ENCODE measurements at places on chromosomes 4 and X.

DNA sequence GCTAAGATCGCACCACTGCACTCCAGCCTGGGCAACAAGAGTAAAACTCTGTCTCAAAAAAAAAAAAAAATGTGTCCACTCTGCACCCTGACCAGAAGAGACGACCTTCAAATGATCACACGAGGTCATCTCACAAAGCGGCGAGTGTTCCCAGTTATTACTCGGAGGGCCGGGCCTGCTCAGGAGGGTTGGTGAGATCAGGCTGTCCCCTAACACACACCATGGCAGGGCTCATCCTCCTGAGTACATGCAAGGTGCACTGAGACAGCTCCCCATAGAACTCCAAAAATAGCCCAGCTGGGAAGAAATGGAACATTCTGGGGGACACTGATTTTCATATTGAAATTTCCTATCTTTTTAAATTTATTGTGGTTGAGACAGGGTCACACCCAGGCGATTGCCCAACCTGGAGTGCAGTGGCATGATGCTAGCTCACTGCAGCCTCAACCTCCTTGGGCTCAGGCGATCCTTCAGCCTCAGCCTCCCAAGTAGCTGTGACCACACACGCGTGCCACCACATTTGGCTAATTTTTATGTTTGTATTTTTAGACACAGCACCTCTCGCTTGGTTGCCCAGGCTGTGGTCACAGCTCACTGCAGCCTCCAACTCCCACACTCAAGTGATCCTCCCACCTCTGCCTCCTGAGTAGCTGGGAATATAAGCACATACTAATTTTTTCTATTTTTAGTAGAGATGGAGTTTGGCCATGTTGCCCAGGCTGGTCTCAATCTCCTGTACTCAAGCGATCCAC is 51.5 kb downstream of the DHRSX start:
- no peak for DNase-seq

DNA sequence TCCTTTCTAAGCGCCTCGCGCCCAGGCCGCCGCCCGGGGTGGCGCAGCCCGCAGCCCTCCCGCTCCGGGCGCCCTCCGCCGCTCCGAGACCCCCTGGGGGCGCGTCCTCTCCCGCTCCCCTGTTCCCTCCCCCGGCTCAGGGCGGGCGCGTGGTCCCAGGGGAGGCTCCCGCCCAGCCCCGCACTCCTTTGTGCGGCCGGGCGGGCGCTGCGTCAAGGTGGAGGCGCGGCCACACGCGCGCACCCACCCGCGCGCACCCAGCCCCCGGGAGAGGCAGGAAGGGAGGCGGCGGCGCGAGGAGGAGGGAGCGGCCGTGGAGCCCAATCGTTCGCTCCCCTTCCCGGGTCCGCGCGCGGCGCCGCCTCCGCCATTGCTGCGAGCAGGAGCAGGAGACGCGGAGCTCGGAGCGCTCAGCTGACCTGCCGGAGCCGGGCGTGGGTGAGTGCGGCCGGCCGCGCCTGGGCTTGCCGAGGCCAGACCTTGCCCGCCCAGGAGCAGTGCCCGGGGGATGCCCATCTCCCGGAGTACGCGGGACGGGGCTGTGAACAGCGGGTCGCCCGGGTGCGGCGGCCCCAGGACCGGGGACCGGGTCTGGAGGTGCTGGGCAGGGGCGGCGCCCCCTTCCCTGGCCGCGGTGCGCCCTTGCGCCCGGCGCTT is at the start of gene NSG1:
NSG1 (plus strand) TSS at position 367 of the 657 bp plus-strand sequence. CDS start 528 bp downstream, outside the sequence.
- no peak for DNase-seq

GRCh38 chr4:8188085-8188484 is 11.0 kb upstream of the SH3TC1 start:
- DNase-seq, result no peak

DNA sequence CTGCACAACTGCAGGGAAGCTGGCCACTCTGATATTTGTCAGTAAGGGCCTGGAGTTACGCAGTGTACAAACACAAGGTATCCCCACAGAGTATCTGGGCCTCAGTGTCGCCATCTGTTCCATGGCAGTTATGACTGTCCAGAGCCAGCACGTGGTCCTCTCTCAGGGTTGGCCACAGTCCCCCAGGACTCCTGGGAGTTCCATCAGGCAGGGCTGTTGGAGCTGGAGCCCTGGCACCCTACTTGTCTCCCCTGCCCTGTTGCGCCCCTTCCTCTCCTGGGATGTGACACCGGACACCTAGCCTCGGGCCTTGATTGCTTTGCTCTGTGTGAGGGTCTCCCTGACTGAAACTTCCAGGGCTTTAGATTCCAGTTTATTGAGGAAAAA is 8.4 kb downstream of the HTRA3 start:
- no peak for DNase-seq

DNA sequence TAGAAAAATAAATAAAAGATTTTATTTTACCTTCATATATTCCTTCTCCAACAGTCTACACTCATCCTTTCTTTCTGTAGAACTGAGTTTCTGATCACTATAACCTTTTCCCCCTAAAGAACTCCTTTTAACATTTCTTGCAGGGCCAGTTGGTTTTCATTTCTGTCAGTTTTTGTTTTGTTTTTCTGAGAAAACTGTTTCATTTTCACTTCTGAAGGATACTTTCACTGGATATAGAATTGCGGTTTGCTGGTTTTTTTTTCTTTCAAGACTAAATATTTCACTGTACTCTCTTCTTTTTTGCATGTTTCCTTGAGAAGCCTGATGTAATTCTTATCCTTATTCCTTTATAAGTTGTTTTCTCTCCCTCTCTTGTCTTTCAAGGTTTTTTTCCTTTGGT is 90.4 kb upstream of the EOLA2 start:
- DNase-seq, result no peak

DNA sequence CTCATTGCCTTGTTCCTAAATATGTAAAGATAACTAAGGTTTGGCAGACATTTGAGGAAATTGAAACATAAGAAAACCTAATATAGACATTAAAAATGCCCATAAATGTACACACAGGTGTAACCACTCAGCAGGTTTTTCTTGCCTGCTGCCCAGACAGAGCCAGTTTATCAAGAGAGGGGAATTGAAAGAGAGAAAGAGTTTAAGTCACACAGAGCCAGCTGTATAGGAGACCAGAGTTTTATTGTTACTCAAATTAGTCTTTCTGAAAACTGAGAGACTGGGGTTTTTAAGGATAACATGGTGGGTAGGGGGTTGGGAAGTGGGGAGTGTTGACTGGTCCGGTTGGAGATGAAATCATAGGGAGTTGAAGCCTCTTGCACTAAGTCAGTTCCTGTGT is 119.0 kb downstream of the CFAP299 start:
- DNase-seq, result no peak

- DNase-seq, result no peak
Measured at GRCh38 chr4:161540265-161540664, 623.5 kb downstream of the FSTL5 start.
